Hippocampal formation (tissue), 2 donors: ENCODE measurements at places on chromosomes 7 and 10.

DNA sequence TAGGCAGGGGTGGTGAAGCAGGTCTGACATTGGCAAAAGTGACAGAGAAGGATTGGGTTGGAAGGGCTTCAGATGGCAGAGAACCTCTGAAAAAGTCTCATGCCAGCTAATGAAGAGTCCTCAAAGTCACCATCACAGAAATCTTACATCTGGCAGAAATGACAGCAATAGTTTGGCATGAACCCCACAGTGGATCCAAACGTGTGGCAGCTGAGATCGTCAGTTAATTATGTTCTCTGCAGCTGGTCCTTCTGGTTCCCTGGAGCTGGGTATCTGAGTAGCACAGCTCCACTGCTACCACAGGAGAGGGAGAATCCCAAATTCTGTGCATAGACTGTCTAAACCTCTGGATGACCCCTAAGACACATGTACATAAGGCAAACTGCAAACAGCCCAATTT, 73.4 kb downstream of the ALOX5 start:
- no peak for DNase-seq

- DNase-seq = no peak
Observed at GRCh38 chr10:110067960-110068770, 60.4 kb downstream of the ADD3 start.

GRCh38 chr7:42263971-42264370, 27.0 kb upstream of the GLI3 start:
- no peak for DNase-seq

DNA sequence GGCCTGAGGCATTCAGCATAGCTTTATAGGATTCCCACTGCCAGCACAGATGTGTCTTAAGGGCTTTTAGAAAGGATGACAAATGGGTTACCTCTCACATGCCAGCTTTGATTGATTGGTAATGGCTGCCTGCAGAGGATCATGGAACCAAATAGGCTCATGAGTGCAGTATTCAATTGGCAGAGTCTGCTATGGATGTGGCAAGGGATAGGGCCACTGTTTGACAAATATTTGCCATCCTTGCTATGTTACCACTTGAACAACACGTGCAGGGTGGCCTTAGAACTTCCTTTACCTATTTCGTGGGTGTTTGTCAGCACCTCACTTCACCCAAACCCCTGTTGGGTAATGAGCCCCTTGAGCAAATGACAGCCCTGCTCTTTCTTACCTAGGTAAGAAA, 139.2 kb downstream of the C10orf105 start:
- DNase-seq = no peak

DNA sequence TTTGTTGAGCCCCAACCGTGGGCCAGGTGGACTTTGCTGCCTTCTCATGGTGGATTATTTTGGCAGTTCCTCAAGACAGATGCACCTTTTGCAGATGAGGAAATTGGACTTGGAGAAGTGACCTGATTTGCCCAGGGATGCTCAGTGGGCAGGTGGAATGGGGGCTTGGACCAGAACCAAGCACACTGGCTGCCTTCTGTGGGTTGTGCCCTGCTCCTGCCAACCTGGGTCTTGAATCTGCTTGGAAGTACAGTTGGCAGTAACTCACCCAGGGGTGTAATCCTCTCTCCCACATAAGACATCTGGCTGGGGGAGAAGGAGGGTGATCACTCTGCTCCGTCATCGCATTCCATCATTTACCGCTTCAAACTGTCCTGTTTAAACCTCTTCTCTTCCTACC, 110.5 kb upstream of the GPR26 start:
- no peak for DNase-seq

DNA sequence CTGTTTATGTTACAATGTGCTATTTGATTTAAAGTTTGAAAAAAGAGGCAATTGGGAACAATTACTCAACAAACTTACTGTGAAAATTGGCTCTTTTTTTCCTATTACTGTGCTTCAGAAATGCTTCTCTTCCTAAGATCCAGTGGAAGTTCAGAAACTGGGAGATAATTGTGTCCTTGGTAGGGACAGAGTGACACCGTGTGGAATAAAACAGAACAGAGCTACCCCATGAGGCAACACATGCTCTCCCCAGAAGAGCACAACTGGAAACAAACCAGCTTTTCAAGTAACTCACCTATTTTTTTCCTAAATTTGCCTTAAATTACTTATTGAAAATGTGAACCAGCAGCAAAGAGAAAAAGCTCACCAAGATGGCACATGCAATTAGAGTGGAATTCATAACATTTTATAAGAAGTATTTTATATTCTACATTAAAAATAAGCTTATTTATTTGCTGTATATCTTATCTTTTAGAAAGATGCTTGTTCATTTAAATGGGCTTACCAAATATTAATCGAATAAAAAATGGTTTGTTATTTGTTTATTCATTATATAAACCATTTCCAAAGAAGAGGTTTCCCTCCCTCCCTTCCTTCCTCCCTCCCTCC, 346.1 kb upstream of the ANKRD30A start:
- peak; percentile 83 for DNase-seq

- no peak for DNase-seq
Observed at GRCh38 chr10:124164264-124164663, 70.9 kb upstream of the CHST15 start.

- no peak for DNase-seq
Observed at GRCh38 chr10:126930131-126930882, 25.1 kb downstream of the DOCK1 start.

- no peak for DNase-seq
Observed at GRCh38 chr10:133281084-133281483, 4.4 kb upstream of the ADAM8 start.

DNA sequence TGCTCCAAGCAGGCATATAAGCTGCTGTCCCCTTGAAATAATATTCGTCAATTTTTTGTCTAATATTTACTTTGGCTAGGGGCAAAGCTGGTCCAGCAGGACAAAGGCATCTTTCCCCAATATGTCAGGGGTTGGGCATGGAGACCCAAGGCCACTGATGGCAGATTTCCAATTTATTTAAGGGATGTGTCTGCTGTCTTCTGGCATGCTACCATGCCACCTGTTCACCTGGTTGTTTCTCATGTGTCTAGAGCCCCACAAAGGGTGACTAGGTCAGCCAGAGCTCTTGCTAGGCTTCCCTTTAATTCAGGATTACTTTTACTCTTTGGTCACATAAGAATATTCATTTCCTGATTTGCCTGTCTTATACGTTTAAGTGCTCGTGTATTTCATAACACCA, 22.1 kb upstream of the SYPL1 start:
- no peak for DNase-seq

DNA sequence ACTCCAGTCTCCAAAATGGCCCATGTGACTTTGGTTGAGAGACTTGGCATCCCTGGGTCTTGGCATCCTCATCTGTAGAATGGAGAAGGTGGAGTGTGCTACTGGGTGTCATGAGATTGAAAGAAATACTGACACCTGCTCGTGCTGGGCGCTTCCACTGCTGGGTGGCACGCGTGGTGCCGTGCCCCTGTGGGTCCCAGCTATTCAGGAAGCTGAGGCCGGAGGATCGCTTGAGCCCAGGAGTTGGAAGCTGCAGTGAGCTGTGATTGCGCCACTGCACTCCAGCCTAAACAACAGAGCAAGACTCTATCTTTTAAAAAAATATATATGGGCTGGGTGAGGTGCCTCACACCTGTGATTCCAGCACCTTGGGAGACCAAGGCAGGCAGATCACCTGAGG, 53.1 kb downstream of the NPTX2 start:
- no peak for DNase-seq
